ENCODE measurements at places on chromosomes 1 and 21. TPM values are rescaled to one million over a fixed set of nuclear protein-coding genes. Genes with fewer than 3 reads are reported as not detected.

GRCh38 chr1:100535264-100535663, 2.7 kb upstream of the GPR88 start:
- DNase-seq, result no peak

- no peak for DNase-seq
These were observed 51.6 kb downstream of the EIF2B3 start for GRCh38 chr1:44934791-44935190.

CD53 gene
- polyA plus RNA-seq, result 7.9 TPM

DNA sequence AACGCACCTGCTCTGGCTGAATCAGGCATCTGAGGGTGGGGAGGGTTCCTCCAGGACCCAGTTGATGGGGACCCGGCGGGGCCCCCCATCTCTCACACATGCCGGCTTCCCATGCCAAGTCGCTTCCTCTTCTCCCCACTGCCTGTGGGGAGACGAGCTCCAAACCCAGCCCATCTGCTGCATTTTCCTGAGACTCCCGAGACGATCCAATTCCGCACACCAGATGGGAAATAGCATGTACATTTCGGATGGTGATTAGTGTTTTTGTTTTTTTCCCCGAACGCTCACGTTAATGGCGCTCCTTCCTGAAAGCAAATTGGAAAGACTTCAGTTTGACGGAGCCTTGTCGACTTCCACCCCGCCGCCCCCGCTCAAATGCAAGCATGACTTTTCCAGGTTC, 13.2 kb upstream of the GRIK3 start:
- no peak for DNase-seq

LSS gene
- polyA plus RNA-seq, result 30.2 TPM

IL10 gene
- polyA plus RNA-seq, result not detected

DNA sequence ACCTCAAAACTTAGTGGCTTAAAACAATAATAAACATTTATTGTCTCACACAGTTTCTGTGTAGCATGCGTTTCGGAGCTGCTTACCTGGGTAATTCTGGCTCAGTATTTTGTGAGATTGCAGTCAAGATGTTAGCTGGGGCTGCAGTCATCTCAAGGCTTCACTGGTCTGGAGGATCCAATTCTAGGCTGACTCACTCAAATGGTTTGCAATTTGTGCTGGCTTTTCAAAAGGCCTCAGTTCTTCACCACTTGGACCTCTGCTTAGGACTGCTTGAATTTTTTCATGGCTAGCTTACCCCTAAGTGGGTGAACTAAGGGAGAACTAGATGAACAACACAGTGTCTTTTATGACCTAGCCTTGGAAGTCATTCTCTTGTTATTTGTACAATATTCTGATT, 21.0 kb downstream of the XPR1 start:
- DNase-seq, result no peak

DNA sequence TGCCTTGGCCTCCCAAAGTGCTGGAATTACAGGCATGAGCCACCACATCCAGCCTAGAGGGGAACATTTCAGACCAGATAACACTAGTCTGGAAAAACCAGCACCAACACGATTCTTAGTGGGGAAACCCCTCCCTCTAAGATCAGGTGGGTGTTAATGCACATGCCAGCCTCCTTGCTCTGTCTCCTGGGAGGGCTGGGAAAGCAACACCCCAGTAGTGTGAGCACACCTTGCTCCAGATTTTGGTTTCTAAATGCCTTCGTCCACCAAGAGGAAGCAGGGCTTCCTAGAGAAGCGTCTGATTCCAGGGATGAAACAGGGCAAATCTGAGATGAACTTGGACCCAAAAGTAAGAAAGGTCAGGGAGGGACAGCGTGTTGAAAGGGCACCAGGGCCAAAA, 2.2 kb upstream of the KRTAP10-4 start:
- DNase-seq, result no peak

GRCh38 chr1:57512386-57512785, 88.5 kb upstream of the DAB1 start:
- no peak for DNase-seq

- peak; percentile 68 for DNase-seq
These were observed at the start of gene KCTD3 for GRCh38 chr1:215566556-215567490. TSS of gene KCTD3 (plus strand) at chr1:215567304. CDS start at chr1:215567686, 382 bp downstream.

DNA sequence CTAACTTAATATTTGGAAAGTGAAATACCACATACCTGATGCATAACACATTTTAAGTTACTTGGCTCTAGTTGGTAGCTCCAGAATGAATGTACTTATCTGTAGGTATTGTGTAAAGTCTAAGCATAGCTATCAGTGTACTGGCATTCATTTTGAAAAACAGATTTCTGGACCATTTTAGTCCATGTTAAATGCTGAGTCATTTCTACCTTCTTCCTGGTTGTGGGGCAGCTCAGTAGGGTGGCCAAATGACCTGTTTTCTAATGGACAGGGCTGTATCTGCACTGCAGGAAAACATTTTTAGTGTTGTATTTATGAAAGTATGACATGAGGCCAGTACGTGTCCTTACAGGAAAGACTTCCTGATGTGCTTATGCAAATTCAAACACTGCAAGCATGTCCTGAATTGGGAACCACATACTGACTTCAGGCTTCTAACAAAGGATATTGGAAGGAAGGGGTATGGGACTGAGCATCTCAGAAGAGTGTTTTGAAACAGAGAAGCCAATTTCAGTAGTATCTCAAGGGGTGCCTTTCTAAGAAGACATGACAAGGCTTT, 300.3 kb upstream of the B3GALT2 start:
- no peak for DNase-seq

SPRTN gene
- polyA plus RNA-seq, result 14.8 TPM

GRCh38 chr1:2627746-2628145, 5.1 kb downstream of the MMEL1 start:
- DNase-seq, result no peak

DNA sequence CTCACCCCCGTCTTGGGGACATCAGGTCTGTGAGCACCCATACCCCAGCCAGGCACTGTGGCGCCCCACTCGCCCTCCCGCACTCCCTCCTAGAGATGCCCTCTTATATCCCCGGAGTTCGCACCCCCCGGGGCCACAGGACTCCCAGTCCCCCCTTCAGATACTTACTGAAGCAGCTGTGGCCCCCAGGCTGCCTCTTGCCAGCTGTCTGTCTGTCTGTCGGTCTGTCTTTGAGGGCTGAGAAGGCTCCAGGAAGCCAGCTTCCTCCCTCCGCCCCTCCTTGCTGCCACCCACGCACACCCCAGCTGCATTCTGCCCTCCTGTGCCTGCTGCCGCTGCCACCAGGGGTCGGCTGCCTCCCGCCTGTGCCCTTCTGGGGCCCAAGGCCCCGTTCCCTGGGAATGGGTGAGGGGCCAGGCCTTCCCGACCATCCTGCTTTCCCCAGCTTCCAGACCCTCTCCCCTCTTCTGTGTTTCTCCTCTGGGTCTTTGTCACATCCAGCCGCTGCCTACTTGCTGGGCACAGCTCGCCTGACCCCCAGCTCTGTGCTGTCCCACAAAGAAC, at the start of gene PTPN7:
Gene PTPN7 (minus strand): TSS at position 226 of the 564 bp plus-strand sequence. CDS start 1,200 bp downstream, outside the sequence.
- DNase-seq, result no peak

RCSD1 gene
- polyA plus RNA-seq, result 13.0 TPM

NHLH1 gene
- polyA plus RNA-seq, result 0.34 TPM

ZYG11A gene
- polyA plus RNA-seq, result 0.18 TPM

DNA sequence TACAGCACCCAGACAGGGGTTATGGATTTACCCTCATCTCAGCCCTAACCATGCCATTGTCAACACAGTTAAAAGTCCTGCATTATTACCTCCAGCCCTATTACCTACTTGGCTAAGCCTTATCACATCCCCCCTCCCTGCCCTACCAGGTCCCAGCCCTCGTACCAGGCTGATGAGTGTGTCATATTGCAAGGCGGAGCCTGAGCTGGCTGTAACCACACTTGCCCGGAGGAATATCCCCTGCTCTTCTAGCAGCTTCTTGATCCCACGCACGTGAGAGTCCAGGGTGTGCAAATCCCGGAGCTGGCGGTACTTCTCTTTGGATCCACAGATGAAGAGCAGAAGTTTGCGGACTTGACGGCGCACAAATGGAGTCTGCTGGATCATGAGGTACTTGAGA, 87.4 kb downstream of the UBR4 start:
- no peak for DNase-seq

TMEM51 gene
- polyA plus RNA-seq, result 20.5 TPM

GRCh38 chr1:88731475-88732269, 47.6 kb downstream of the PKN2 start:
- peak; percentile 18 for DNase-seq

GRCh38 chr1:113912594-113913311, 7.6 kb downstream of the DCLRE1B start:
- no peak for DNase-seq

DNA sequence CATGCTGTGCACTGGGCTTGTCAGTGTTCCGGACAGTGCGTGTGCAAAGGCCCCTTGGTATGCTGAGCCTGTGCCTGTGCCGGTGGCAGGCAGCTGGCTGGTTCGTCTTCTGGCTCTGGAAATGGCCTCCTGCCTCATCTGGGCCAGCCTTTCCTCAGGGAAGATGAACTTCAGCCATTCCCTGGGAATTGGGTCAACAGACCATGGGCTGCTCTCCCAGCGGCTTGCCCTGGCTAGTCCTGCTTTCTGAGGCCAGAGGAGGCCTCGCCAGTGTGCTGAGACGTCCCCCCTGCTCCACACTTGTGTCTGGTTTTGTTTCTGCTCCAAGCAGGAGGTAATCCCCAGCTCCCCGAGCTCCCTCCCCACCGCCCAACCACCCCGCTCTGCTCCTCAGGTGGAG, 32.6 kb upstream of the RD3 start:
- DNase-seq, result no peak

CIART gene
- polyA plus RNA-seq, result 7.9 TPM

GRCh38 chr1:21205416-21205815, 28.7 kb upstream of the EIF4G3 start:
- no peak for DNase-seq

RHBDL2 gene
- 0.92 TPM for polyA plus RNA-seq

FAM72D gene
- 1.6 TPM for polyA plus RNA-seq

- peak; percentile 98 for DNase-seq
These were observed 797 bp upstream of the USP1 start for GRCh38 chr1:62436039-62436465.

OPTC gene
- not detected for polyA plus RNA-seq

DNA sequence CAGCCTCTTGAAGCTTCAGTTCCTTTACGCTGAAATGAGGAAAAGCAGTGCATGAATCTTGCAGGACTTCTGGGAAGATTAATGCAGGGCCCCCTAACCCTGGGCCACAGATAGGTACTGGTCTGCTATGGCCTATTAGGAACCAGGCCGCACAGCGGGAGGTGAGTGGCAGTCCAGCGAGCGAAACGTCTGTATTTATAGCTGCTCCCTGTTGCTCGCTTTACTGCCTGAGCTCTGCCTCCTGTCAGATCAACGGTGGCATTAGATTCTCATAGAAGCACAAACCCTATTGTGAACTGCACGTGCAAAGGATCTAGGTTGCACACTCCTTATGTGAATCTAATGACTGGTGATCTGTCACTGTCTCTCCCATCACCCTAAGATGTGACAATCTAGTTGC, 130.2 kb downstream of the CHRM3 start:
- no peak for DNase-seq

- DNase-seq, result no peak
These were observed 185.2 kb upstream of the TMEM51 start for GRCh38 chr1:14968251-14968851.

GPR153 gene
- 7.9 TPM for polyA plus RNA-seq

- no peak for DNase-seq
These were observed 6.1 kb downstream of the PFKFB2 start for GRCh38 chr1:207058878-207059867.

DNA sequence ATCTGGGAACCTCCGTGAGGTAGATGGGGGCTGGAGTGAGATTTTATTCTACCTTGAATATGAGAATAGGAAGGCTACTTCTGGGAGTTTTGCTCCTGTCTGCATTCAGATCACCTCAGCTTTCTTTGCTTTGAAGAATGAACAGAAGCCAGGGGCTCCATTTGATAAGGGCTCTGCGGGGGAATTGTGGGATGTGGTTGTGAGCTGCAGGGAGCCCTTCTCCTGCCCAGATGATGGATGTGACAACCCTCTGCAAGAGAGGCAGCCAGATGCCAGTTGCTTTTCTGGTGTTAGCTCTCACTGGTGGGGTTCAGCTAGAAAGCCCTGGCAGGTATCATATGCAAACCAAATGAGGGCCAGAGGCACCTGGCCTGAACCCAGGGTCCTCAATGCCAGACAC, 21.5 kb downstream of the IER5 start:
- DNase-seq, result no peak

DNA sequence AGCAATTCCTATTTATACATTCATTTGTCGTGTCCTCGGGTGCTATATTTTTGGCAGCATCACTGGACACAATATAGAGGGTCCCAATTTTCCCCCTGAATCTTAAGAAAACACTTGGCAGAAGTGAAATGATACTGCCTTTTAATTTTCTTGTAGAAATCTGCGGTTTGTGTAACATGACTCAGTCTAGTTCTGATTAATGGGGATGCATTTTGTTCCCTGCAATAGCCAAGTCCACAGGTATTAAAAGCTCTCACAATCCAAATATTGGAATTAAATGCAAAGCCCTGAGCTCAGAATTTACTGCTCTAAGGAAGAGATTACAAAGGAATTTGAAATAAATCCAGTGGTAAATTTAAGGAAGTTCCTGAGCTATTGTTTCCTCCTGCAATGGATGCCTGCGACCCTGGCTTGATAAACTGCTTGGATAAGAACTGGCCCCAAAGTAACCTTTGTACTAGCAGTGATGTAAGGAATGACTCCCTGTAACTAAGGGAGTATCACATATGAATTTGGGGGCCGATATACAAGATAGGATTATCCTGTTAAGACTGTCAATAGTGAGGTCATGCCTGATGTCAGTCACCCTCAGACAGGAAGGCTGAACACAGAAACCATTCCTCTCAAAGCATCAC, 349.7 kb upstream of the C1orf87 start:
- DNase-seq, result no peak

DNA sequence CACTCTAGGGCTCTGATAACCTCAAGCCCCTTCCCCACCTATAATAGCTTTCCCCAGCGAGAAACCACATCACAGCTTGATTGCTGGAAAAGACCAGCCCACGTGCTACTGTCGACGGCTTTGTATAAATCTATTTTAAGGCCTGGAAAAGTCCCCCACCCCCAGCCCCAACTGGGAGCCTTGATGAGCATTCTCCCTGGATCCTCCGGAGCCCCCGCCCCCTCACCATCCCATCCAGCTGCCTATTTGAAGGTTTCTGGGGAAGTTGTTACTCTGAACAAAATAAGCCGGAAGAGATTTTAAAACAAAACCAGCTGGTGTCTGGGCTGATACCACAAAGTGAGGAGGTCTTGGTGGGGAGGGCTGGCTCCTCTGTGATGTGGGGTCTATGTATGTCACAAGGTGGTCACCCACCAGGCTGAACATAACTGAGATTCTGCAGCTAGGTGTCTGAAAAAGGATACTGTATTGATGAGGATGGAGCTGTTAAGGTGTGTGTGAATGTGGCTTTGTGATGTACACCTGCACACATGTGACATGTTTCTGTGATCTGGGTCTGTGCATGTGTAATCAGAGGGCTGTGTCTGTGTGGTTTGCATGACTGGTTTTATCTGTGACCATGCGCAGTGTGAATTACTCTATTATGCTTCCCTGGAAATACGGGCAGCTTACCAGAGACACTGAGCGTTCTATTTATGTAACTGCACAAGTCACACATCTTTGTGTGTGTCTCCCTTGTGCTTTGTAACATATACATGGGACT, 25.0 kb downstream of the RIMS3 start:
- no peak for DNase-seq

SH2D1B gene
- 0.23 TPM for polyA plus RNA-seq

TLR5 gene
- polyA plus RNA-seq, result 7.1 TPM

NOS1AP gene
- 9.4 TPM for polyA plus RNA-seq

BRDT gene
- 0.32 TPM for polyA plus RNA-seq

GRCh38 chr1:153857505-153857904, 65.3 kb downstream of the GATAD2B start:
- DNase-seq, result no peak

- no peak for DNase-seq
These were observed 448.8 kb upstream of the VAMP3 start for GRCh38 chr1:7322283-7322785.

GRCh38 chr1:84758968-84759491, 68.8 kb upstream of the SSX2IP start:
- no peak for DNase-seq

CXADR gene
- polyA plus RNA-seq, result 39.4 TPM
